ENCODE measurements at places on chromosomes 3 and 15. TPM values are rescaled to one million over a fixed set of nuclear protein-coding genes. Genes with fewer than 3 reads are reported as not detected.

The CEP97 gene
- 17.4 TPM for total RNA-seq

The CYP1A2 gene
- total RNA-seq: not detected

The PRKCD gene
- total RNA-seq: 14.0 TPM

The DOCK3 gene
- 0.21 TPM for total RNA-seq

The ATP6V1A gene
- 89.6 TPM for total RNA-seq

The CLDN16 gene
- total RNA-seq: not detected

The CCR5 gene
- total RNA-seq: not detected

The ADAMTSL3 gene
- not detected for total RNA-seq

The PRTG gene
- 11.4 TPM for total RNA-seq

The TUBGCP5 gene
- 23.3 TPM for total RNA-seq

The HCN4 gene
- total RNA-seq: 0.15 TPM

The ASTE1 gene
- total RNA-seq: 7.4 TPM

The ACP3 gene
- not detected for total RNA-seq

The TJP1 gene
- 79.1 TPM for total RNA-seq

The GRK7 gene
- total RNA-seq: 0.10 TPM

The ZNF860 gene
- total RNA-seq: 8.9 TPM

Data from Panc1 (cell line).